ENCODE measurements at places on chromosomes 3 and 15.
A peak's percentile ranks its signal among the peaks of the same experiment; 100 is the strongest.

GRCh38 chr3:79032686-79033318, 735.0 kb downstream of the ROBO1 start:
- no peaks in the 10 kb centered on the region for H3K27me3 ChIP-seq
- no peaks in the 10 kb centered on the region for H3K36me3 ChIP-seq
- H3K4me3 ChIP-seq = no peak overlapping the region
- no peak overlapping the region for H3K27ac ChIP-seq
- H3K4me1 ChIP-seq = no peaks in the 10 kb centered on the region

DNA sequence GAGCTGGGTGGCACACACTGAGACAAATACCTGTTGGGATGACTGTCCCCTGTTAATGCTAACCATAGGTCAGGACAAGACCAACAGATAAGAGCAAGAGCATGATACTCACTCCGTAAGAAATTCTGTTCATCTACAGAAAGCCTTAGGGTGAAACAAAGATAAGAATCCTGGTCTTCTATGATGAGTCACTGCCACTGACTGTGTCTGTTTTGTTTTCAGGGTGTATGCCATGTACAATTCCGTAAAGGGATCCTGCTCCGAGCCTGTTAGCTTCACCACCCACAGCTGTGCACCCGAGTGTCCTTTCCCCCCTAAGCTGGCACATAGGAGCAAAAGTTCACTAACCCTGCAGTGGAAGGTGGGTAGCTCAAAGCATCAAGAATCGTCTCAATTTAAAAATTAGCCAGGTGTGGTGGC, 141.1 kb downstream of the GHSR start:
- no peak overlapping the region for H3K27ac ChIP-seq
- no peak for DNase-seq
- H3K4me1 ChIP-seq = no peaks in the 10 kb centered on the region
- no peaks in the 10 kb centered on the region for H3K27me3 ChIP-seq
- no peak overlapping the region for H3K4me3 ChIP-seq
- peaks cover 10% of the 10 kb centered on the region for H3K36me3 ChIP-seq

- H3K27me3 ChIP-seq = no peaks in the 10 kb centered on the region
- no peak overlapping the region for H3K4me3 ChIP-seq
- DNase-seq = no peak
These were observed 61.5 kb upstream of the GRM7 start for GRCh38 chr3:6799264-6799915.

DNA sequence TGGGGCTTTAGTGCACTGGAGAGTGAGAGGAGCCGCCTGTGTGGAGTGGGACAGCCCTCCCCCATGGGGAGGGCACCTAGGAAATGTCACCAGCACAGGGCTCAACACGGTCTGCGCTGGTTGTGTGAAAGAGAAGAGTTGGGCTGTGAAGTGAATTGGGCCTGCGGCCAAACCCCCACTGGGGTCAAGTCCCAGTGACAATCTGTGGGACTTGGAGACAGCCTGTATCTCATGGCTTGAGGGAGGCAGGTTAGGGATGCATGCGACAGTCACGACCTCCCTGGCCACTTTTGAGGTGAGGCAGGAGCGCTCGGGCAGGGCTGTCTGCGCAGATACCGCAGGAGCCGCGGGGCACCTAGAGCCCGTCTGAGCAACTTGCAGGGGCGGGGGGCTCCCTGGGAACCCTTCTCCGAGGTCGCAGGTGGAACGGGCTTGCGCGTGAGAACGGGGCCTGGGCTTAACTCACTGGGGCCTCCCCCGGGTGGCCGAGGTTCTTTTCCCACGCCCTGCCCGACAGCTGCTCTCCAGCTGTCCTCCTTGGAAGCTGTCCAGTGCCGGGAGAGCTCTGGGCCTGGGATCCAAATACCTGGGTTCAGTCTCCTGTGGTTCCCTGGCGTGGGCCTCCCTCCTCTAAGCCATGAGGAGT, 77.4 kb downstream of the SNRK start:
- H3K4me3 ChIP-seq = no peak overlapping the region
- H3K4me1 ChIP-seq = no peaks in the 10 kb centered on the region
- DNase-seq = no peak

DNA sequence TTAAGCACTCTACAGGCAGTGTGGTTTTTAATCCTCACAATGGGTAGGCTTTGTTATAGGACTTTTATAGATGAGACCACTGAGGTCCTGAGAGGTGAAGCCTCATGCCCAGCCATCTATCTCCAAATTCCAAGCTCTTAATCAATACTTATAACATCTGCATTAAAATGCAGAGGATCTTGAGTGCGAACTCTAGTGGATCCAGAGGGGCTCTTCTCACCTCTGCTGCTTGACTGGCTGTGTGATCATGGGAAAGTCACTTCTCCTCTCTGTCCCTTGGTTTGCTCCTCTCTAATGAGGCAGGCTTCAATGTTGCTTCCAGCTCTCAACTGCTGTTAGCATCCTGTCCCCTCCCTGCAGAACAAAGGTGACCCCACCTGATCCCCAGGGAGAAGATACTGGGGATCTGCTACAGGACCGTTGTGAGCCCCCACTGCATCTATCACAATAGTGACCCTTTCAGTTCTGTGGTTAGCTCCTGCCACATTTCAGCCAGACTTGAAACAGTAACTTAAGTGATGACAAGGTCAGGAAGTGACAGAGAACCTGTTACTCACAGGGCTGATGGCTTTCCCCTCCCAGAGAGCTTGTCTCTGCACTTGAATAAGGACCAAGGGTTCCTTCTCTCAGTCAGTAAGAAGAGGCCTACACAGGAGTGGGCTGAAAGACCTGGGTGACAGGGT, 1.3 kb downstream of the SLC27A2 start:
- H3K4me1 ChIP-seq = peaks cover 46% of the 10 kb centered on the region
- H3K27ac ChIP-seq = peak overlapping the region; percentile 89
- peak; percentile 57 for DNase-seq
- peaks cover 22% of the 10 kb centered on the region for H3K36me3 ChIP-seq
- H3K27me3 ChIP-seq = no peaks in the 10 kb centered on the region

- H3K27ac ChIP-seq = no peak overlapping the region
- peaks cover 34% of the 10 kb centered on the region for H3K27me3 ChIP-seq
- H3K4me1 ChIP-seq = peaks cover 3% of the 10 kb centered on the region
These were observed 53.8 kb upstream of the SPPL2A start for GRCh38 chr15:50819344-50819743.

DNA sequence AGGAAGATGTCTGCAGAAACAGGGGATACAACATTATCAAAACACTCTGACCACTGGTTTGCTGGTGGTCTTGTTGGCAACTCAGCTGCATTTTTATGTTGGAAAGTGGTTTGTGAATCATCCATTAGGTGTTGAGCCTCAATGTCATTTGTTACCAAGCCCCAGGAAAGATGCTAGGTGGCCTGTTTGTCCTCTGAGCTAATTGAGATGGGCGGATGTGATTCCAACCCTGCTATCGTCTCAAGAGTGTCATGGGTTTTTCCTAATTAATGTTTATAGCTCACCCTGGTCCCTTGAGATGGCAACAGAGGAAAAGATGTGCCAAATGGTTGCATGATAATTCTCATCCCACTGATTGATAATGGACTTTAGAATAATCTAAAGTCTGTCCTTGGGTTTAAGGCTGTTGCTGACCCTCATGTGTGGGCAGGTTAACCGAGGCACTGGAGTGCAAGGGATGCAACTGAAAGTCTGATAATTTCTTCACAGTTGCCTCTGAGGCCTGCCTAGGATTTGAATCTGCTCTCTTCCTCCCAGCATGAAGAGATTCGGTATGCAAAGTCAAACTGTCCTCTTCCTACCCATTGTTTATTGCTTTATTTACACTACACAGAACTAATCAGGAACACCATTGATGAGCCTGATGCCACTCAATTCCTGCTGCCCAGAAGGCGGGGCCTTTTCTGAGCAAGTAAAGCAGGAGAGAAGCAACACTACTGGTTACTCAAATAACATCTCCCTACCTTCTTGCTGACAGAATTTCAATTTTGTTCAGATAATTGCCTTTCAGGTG, 166.2 kb upstream of the TBC1D5 start:
- H3K27me3 ChIP-seq = peaks cover 11% of the 10 kb centered on the region
- H3K27ac ChIP-seq = no peak overlapping the region
- no peak overlapping the region for H3K4me3 ChIP-seq
- DNase-seq = no peak
- H3K4me1 ChIP-seq = no peaks in the 10 kb centered on the region

Measured in T-helper 2 cell treated with Interferon-gamma antibody and Interleukin-4, amounts not matched to agents 5 μg/mL and 100 μg/mL, for 36 hours (primary cell).